Breast epithelium (tissue), 4 donors: ENCODE measurements at places on chromosomes 6 and 20. TPM values are rescaled to one million over a fixed set of nuclear protein-coding genes. Genes with fewer than 3 reads are reported as not detected.

The LPA gene
- total RNA-seq = 0.33 TPM

DNA sequence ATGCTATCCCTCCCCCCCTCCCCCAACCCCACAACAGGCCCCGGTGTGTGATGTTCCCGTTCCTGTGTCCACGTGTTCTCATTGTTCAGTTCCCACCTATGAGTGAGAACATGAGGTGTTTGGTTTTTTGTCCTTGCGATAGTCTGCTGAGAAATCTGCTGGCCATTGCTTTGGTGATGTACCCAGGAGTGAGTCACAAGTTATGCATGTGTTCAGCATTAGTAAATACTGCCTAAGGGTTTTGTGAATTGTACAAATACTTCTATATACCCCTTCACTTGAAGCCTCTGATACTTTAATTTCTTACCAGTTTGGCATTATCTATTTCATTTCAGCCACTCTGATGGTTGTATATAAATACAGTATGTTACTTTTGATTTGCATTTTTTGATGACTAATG lies 711.3 kb upstream of the GJE1 start:
- no peak for DNase-seq
- no peaks in the 10 kb centered on the region for H3K27me3 ChIP-seq
- no peaks in the 10 kb centered on the region for H3K36me3 ChIP-seq
- no peak overlapping the region for H3K4me3 ChIP-seq

DNA sequence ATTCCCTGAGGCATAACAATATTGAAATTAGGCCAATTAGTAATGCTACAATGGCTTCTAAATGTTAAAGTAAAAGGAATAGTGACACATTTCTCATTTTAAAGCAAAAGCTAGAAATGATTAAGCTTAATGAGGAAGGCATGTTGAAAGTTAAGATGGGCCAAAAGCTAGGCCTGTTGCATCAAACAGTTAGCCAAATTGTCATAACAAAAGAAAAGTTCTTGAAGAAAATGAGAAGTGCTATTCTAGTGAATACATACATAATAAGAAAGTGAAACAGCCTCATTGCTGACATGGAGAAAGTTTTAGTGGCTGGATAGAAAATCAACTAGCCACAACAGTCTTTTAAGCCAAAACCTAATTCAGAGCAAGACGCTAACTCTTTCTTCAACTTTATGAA lies 12.9 kb downstream of the OR2A4 start:
- DNase-seq = no peak
- H3K4me3 ChIP-seq = no peak overlapping the region
- H3K4me1 ChIP-seq = no peaks in the 10 kb centered on the region
- H3K27ac ChIP-seq = no peak overlapping the region
- H3K27me3 ChIP-seq = no peaks in the 10 kb centered on the region

DNA sequence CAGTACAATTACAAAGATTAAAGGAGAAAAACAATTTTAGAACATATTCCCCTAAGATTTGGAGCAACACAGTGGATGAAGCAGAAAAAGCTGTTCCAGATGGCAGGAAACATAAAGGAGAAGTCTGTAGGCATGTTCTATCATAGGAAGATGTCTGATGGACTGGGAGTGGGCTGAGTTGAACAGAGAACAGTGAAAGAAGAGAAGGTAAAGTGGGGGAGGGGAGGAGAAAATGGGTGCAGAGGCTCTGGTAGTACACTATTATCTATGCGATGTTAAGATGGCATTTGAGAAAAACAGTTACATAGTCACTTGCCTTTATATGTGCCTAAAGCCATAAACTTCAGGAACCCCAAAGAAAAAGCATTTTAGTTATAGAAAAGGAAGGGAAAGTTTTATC lies 4.2 kb upstream of the PHIP start:
- no peak overlapping the region for H3K27ac ChIP-seq
- no peaks in the 10 kb centered on the region for H3K4me1 ChIP-seq
- no peaks in the 10 kb centered on the region for H3K36me3 ChIP-seq
- H3K4me3 ChIP-seq = no peak overlapping the region
- H3K27me3 ChIP-seq = no peaks in the 10 kb centered on the region

GRCh38 chr6:109124219-109124618 lies 28.9 kb downstream of the CEP57L1 start:
- no peak for DNase-seq
- H3K4me3 ChIP-seq = no peak overlapping the region
- no peaks in the 10 kb centered on the region for H3K4me1 ChIP-seq
- no peaks in the 10 kb centered on the region for H3K27me3 ChIP-seq
- H3K36me3 ChIP-seq = no peaks in the 10 kb centered on the region
- H3K27ac ChIP-seq = no peak overlapping the region
